ENCODE measurements at places on chromosomes 12 and 14.

GRCh38 chr14:32977913-32978312 is 39.2 kb downstream of the NPAS3 start:
- no peak for DNase-seq

GRCh38 chr12:130070126-130070611 is 92.1 kb upstream of the FZD10 start:
- DNase-seq, result no peak

GRCh38 chr12:45655743-45656142 is 73.8 kb upstream of the ARID2 start:
- no peak for DNase-seq

DNA sequence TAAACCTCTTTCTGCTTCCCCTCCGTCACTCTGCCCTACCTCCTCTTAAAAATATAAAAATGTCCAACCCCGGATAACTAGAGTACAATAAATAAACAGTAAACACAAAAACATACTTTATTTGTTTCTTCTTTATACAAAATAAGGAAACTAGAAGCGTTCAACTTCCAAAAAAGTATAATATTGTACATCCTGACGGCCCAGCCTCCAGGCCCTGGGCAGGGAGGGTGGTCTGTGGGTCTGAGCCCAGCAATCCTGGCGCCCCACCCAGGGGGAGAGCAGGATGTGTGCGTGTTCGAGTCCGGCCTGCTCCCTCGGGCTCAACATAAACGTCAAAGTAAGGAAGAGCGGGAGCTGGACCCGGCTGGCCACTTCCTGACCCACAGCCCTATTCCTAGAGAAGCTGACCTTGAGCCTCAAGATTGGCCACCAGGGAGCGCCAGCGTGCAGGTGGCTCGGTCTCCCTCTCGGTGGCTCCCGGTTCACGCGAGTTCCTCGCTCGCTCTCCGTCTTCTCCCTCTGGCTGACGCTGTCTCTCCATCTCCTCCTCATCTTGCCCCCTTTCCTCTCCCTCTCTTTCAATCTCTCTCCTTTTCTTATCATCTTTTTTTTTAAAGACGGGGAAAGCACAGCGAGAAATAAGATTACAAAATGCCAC is 9.4 kb downstream of the LHX5 start:
- peak; percentile 39 for DNase-seq

GRCh38 chr14:64213853-64214570 is 80.2 kb downstream of the ESR2 start:
- no peak for DNase-seq

GRCh38 chr14:54908190-54908589 is 5.6 kb upstream of the GCH1 start:
- DNase-seq, result no peak

DNA sequence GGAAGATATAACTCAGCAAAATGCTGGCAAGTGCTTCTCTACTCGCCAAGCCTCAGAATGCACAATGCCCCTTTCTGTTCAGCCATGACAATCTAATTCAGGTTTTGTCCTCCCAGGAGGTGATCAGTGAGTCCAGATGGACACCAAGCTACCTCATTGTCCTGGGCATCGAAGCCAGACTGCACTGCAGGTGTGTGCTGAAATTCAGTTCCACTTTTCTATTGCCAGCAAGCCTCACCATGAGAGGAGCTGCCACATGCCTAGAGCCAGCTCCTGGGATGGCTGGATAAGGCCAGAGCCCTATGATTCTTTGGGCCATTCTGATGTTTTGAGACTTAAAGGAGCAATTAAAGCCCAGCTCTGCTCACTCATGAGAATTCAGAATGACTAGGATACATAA is 186.7 kb downstream of the GRIN2B start:
- DNase-seq, result no peak

- DNase-seq, result no peak
These were observed 41.5 kb downstream of the TNFAIP2 start for GRCh38 chr14:103164779-103165178.

- DNase-seq, result no peak
These were observed 15.1 kb downstream of the LRTM2 start for GRCh38 chr12:1835211-1836131.

GRCh38 chr14:22526744-22527143 is 62.3 kb downstream of the DAD1 start:
- DNase-seq, result no peak

DNA sequence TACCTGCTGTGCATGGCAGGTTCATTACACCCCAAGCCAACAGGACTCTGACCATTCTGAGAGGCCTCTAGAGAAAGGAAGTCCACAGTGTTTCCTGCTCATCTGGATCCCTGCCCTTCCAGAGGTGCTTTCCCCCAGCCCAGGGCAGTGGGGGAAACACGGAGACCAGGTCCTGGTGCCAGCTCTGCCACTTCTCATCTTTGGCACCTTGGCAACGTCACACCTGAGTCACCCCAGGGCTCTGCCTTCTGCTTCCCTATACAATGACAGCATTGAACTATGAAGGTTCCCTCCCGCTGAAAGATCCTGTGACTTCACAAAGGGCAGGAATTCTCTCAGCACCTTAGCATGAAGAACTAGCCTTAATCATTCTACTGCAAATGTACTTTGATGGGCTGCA is 74.9 kb downstream of the ANO2 start:
- no peak for DNase-seq

DNA sequence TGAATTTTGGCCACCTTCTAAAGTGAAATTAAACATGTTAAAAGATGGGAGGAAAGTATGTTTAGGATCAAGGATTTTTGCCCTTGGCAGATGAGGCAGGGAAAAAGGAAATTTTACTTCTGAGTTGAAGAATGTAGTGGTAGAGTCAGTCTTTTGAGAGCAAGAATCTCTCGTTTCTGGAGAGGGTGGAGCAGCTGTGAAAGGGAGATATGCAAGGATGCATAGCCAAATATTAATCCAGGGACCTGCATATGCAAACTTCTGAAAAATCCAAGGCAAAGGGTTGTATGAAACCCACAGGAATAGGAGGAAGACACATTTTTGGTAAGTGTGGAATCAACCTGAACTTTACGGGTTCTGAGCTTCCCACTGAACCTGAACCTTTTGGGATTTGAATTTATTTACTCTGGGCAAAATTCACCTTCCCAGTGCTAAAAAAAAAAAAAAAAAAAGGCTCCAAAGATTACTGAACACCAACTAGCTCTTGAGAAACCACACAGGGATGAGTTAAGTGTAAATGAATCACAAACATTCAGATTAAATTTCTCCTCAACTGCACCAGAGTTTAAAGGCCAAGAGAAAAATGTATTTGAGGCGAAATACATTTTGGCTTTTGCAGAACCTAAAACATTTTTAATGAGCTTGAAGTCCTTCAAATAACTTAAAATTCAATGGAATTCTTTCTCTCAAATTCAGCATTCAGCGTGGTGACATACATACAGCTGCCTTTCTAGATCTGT is 187.1 kb upstream of the CDKN3 start:
- peak; percentile 19 for DNase-seq

DNA sequence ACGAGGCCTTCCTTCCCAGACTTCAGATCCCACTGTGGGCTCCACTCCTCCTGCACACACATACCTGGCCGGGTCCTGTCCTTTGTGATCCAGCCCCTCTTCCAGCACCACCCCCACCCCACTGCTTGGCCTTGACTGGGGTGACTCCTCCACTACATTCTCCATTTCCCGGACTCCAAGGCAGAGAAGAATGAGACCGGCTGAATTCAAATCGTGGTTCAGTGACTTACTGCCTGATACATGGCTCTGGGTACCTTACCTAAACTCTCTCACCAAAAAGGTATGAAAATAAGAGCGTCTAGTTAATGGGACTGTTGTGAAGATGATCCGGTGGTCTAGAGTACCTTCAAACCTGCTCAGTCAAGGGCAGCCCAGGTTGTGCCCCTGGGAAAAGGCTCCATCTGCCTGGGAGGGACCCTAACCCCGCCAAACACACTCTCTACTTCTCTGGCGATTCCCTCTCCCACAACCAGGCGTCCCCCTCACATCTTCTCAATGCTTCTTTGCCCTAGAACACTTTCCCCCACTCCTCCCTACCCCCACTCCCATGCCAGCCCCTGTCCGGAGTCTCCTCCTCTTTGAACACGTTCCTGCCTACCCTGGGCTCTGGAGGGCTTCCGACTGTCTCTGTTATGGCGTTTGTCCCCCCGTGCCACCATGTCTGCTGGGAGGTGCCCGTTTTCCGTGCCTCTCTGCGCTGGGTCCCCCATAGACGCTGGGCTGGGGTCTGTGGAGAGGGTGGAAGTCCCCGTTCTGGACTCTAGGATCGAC is 1.5 kb upstream of the ZBTB42 start:
- no peak for DNase-seq

- no peak for DNase-seq
These were observed 2.0 kb upstream of the TBX5 start for GRCh38 chr12:114407842-114408411.

DNA sequence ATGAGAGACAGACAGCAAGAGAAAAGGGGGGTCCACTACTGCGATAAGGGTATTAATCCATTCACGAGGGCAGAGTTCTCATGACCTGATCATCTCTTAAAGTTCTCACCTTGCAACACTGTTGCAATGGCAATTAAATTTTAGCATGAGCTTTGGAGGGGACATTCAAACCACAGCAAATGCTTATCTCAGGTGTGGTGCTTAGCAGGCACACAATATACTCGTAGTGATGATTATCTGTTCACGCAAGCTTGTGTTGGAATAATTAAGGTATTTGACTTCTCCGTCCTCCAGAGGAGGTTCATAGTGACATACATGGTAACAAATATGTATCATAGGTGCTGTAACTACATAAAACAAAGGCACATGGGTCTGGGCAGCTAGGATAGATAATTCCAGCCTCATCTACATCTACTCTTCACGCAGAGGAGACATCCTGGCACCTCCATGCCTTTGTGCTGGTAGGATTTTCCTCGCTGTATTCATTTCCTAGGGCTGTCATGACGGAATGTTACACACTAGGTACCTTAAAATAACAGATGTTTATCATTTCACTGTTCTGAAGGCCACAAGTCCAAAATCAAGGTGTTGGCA is 221.2 kb downstream of the RBM19 start:
- DNase-seq, result no peak

- DNase-seq, result no peak
These were observed 85.3 kb downstream of the SCARB1 start for GRCh38 chr12:124778411-124778810.

DNA sequence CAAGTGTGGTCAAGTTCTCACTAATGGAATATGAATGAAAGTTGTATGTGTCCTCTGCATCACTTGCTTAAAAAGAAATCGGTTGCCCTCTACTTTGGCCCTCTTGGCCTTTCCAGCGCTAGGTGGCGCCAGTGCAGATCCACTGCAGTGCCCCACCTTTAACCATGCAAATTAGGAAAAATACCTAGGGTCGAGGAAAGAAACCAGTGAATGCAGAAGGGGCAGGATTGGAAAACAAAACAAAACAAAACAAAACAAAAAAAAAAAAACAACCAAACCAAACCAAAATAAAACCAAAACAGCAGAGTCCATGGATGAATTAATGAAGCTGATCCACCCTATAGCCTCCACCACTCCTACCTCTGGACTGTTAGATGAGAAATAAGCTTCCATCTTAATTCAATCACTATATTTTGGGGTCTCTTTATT is 12.9 kb upstream of the NEMF start:
- no peak for DNase-seq
